ENCODE measurements at places on chromosomes 6 and 20. TPM values are rescaled to one million over a fixed set of nuclear protein-coding genes. Genes with fewer than 3 reads are reported as not detected.
A peak's percentile ranks its signal among the peaks of the same experiment; 100 is the strongest.

Gene HLA-DRB1
- 5.1 TPM for total RNA-seq

Gene DDX43
- not detected for total RNA-seq

Gene ULBP2
- 9.9 TPM for total RNA-seq

Gene RIPOR3
- total RNA-seq: 11.2 TPM

Gene C6orf141
- 0.77 TPM for total RNA-seq

Gene PTGIS
- 12.2 TPM for total RNA-seq

Gene OCSTAMP
- total RNA-seq: not detected

DNA sequence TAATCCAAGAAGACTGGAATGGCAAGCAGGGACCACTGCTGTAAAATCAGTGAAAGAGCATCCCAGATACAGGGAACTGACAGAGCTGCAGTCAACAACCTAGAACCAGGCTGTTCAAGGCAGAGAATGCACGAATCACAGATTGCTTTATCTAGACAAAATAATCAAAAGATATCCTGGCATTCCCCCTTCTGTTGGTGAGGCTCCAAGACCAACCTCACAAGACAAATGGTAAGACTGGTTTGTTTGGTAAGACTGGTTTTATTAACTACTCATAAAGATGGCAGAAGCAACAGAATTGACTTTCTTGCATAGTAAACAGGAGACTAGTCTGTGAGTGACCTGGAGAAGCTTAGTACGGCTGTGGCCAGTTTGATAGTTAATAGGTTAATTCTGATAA is 88.8 kb upstream of the AHI1 start:
- no peak for DNase-seq
- H3K36me3 ChIP-seq: no peaks in the 10 kb centered on the region
- H3K27me3 ChIP-seq: no peaks in the 10 kb centered on the region
- H3K4me3 ChIP-seq: no peak overlapping the region
- H3K4me1 ChIP-seq: no peaks in the 10 kb centered on the region
- H3K27ac ChIP-seq: no peak overlapping the region

DNA sequence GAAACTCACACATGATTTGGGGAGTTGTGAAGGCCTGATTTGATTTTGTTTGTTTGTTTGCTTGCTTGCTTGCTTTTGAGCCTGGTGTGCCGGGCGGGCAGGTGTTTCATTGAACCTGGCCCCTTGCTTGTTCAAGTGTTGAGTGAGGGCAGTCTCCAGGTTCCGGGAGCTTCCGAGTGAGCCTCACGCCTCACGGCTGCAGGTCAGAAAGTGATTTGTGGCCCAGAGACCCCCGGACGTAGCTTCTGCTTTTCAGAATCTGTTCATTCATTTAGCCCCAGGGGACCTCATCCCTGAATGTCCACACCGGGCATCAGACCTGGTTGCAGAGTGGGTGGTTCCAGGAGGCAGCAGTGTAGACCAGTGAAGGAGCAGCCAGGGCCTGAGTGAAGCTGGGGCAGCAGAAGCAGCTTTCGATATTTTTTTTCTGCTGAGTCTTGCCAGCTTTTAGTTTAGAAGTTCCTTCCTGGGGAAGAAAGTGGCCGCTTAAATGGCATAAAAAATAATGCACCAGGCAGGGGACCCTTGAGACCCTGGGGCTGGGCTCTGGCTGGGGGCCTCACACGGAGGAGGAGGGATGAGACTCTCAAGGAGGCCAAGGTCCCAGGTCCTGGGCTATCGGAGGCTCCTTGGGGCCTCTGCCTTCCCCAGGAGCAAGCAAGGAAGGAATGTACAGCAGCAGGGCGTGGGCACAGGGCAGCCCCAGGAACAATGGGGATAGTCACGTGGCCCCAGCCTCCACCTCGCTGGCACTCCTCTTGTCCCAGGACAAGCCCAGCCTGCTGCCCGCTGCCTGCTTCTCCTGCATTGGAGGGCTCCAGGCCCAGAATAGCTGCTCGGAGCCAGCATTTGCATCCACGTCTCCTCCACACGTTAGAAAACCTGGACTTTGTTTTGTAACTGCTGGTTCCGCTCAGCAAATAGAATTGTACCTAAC is 89.2 kb upstream of the BHLHE23 start:
- H3K36me3 ChIP-seq: no peaks in the 10 kb centered on the region
- no peak overlapping the region for H3K4me3 ChIP-seq
- DNase-seq: no peak
- no peaks in the 10 kb centered on the region for H3K27me3 ChIP-seq
- H3K4me1 ChIP-seq: no peaks in the 10 kb centered on the region
- no peak overlapping the region for H3K27ac ChIP-seq

DNA sequence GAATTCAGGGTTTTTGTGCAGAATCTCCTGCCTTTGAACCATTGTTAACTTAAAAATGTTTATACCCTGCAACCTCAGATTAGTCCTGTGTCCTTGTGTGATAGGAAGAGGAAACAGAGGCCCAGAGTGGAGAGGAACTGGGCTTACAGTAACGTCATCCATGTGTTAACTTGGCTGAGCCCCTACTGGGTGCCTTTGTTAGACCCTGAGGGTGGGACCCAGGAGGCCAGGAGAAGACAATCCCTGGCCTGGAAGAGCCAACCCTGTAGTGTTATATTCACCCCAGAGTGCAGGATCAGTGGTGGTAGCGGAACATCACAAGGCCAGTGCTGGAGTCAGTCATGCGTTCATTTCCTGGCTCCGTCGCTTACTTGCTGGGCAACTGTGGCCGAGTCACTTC is 10.6 kb downstream of the MYLK2 start:
- no peak for DNase-seq
- H3K27ac ChIP-seq: peak overlapping the region; percentile 92
- H3K4me1 ChIP-seq: peaks cover 27% of the 10 kb centered on the region
- peaks cover 7% of the 10 kb centered on the region for H3K27me3 ChIP-seq

- H3K27ac ChIP-seq: no peak overlapping the region
- no peaks in the 10 kb centered on the region for H3K27me3 ChIP-seq
- no peak for DNase-seq
- H3K4me3 ChIP-seq: no peak overlapping the region
- H3K4me1 ChIP-seq: peaks cover 15% of the 10 kb centered on the region
- peaks cover 36% of the 10 kb centered on the region for H3K36me3 ChIP-seq
Observed at GRCh38 chr6:150934380-150934779, 68.9 kb downstream of the MTHFD1L start.

DNA sequence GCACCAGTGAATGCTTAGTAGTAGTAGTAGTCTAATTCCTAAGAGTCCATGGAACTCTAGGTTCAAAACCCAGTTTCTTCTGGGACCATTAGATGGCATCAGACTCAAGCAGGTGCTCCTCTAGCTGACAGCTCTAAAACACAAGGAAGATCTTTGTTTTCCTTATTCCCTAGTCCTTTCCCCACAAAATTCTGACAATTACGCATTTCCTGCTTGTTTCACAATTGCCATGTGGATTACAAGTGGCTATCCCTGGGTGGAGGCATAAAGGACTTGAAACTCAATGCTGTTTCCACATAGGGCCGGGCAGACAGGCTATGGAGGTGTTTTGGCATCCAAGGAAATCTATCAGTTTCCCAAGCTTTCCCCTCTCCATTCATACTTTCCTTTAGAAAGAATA is 9.2 kb upstream of the HLA-DOB start:
- DNase-seq: no peak
- no peak overlapping the region for H3K4me3 ChIP-seq
- no peaks in the 10 kb centered on the region for H3K36me3 ChIP-seq

- no peaks in the 10 kb centered on the region for H3K27me3 ChIP-seq
- DNase-seq: no peak
- peak overlapping the region; percentile 56 for H3K4me3 ChIP-seq
- peaks cover 11% of the 10 kb centered on the region for H3K36me3 ChIP-seq
- H3K27ac ChIP-seq: peak overlapping the region; percentile 15
Observed at GRCh38 chr6:149014631-149015534, 268.1 kb downstream of the UST start.

GRCh38 chr6:112281821-112282615 is 27.7 kb upstream of the LAMA4 start:
- no peaks in the 10 kb centered on the region for H3K4me1 ChIP-seq
- no peak for DNase-seq
- no peaks in the 10 kb centered on the region for H3K27me3 ChIP-seq
- no peak overlapping the region for H3K27ac ChIP-seq
- H3K4me3 ChIP-seq: no peak overlapping the region
- H3K36me3 ChIP-seq: no peaks in the 10 kb centered on the region

- H3K27me3 ChIP-seq: no peaks in the 10 kb centered on the region
- no peaks in the 10 kb centered on the region for H3K4me1 ChIP-seq
- no peak for DNase-seq
- H3K4me3 ChIP-seq: no peak overlapping the region
- H3K27ac ChIP-seq: no peak overlapping the region
Observed at GRCh38 chr20:52524861-52525260, 333.3 kb upstream of the ZFP64 start.
